ENCODE measurements at places on chromosomes 3 and 15.

GRCh38 chr3:141020143-141020830, 30.9 kb upstream of the SPSB4 start:
- no peak for ATAC-seq

GRCh38 chr3:42556089-42556632, 25.6 kb downstream of the SEC22C start:
- no peak for ATAC-seq

GRCh38 chr15:48584090-48584811, 61.3 kb downstream of the FBN1 start:
- ATAC-seq: no peak

DNA sequence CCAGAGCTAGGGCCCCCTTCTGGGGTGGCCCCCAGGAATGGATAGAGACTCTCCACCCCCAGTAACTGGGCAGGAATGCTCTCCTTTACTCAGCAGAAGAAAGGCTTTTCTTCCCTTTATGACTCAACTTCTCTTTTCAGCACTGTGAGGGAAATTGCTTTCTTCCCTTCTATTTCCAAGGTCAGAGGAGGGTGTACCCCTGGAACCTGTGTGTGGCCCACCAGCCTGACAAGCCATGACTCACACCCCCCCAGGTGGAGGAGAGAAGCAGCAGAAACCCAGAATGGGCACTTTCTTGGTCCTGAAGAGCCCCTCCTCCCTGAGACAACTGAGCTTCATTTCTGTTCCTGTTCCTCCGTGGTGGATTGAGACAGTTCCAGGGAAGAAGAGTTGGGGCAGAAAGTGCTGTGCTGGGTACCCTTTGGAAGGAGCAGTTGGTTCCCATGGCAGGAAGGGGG, 2.7 kb upstream of the ANKRD63 start:
- ATAC-seq: peak; percentile 22

DNA sequence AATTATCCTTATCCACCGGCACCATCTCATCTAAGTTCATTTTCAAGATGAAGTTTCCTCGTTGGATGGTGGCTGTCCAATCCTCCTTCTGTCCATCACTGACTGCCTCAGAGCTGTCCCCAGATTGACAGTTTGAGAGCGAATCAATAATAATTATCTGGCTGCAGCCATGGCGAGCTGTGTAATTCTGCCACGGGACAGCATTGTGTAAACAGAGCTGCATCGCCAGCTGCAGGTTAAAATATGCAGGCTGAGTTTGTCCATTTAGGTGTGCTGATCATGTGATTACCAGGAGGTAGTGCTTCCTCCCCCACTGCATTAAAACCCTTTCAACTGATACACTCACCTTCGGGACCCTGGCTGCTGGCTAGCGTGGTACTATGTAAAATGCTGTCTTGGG, 461.9 kb upstream of the ONECUT1 start:
- no peak for ATAC-seq

DNA sequence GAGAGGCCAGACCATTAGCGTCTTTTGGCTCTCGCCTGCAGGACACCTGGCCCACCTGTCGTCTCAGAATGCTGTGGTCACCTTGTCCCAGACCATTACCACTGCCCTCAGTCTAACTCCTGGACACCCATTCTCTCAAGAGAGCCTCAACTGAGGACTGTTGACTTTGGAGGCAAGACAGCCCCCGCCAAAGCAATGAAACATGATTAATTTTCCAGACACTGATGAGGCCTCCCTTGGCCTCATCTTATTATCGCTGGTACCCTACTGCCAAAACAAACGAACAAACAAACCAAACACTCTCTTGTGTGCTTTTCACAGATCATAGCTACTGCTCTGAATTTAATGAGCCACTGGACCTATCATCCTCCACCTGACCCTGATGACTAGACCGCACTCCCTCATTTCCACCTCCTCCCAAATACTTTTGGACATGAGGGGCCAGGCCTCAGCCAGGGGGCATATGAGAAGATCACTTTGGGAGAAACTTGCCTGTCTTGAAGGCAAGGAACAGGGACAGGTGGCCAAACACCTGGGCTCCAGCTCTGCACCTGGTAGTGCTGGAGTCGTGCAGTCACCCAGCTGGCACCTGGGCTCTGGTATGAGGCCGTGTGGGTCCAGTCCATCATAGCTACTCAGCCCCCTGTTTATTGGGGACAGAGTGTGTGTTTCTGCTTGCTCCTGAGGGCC, 27.6 kb downstream of the ALS2CL start:
- no peak for ATAC-seq

DNA sequence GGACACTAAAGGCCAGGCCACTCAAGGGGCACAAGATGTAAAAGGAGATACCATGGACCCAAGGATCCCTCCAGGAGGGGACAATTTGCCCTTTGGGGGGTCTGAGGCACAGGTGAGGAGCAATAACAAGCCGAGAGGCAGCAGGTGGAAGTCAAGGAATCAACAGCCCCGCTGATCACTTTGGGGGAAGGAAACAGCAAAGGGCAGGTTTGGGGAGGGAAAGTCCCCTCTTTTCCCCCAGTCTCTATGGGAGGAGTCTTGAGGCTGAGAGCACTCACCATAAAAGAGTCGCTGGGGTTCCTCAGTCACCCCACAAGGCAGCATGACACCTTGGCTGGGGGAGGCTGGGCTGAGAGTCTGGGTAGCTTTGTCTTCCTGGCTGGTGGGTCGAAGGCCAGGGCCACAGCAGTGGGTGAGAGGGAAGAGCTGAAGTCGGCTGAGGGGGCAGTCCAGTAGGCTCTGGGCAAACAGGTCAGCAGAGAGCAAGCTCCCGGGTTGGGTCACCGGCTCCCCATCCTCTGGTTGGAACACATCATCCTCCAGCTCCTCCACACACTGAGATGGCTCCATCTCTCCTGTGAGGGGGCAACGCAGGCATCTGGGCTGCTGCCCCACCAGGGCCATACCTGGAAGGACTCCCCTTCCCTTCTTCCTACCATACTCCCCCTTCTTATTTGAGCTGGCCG, 3.0 kb downstream of the BMF start:
- no peak for ATAC-seq

DNA sequence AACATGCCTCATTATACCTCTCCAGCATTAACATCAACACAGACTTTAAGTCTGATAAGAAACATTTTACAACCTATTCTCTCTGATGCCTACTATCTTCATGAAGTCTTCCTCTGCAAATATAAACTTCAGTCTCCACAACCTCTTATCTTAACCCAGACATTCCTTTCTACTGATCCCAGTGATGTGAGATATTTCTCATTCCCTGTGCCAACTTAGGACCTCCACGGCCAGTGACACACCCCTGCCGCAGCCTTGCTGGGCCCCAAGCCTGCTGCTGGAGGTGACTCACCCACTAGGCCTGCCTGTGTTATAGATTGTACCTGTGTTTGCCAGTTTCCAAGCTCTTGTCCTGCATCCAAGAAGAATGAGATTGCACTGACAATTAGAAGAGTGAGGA, 734.5 kb upstream of the CADM2 start:
- no peak for ATAC-seq

- peak; percentile 32 for ATAC-seq
Observed at GRCh38 chr3:98961161-98962155, 60.0 kb upstream of the DCBLD2 start.

Measured in SK-N-SH treated with all-trans-retinoic acid at 6 μM for 48 hours (cell line).